ENCODE measurements at places on chromosomes 16 and 17.

DNA sequence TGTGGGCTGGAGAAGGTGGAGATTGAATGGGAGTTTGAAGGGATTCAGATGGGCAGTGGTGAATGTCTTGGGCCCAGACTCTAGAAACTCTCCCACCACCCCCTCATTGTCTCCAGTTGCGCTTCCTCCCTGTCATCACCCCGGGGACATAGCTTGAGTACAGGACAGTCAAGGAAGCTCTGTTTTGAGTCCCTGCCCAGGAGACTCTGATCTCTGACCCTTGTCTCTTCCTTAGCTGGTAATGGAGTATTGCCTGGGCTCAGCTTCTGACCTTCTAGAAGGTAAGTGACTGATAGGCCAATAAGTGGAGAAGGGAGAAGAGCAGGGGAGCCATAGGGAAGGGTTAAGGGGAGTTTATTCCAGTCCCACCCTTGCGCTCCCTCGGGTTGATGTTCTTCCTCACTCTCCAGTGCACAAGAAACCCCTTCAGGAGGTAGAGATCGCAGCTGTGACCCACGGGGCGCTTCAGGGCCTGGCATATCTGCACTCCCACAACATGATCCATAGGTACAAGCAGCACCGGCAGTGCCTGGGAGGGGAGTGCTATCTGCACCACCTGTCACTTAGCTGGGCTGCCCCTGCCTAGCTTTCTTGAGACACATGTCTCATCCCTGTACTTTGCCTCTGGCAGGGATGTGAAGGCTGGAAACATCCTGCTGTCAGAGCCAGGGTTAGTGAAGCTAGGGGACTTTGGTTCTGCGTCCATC is 5.0 kb downstream of the TAOK2 start:
- DNase-seq, result no peak

GRCh38 chr16:4767872-4768548 is 1.0 kb upstream of the ZNF500 start:
- DNase-seq, result peak; percentile 57

- DNase-seq, result peak; percentile 81
These were observed 85.7 kb downstream of the CDYL2 start for GRCh38 chr16:80718480-80719220.

- DNase-seq, result no peak
These were observed 23.5 kb downstream of the TADA2A start for GRCh38 chr17:37430051-37430627.

DNA sequence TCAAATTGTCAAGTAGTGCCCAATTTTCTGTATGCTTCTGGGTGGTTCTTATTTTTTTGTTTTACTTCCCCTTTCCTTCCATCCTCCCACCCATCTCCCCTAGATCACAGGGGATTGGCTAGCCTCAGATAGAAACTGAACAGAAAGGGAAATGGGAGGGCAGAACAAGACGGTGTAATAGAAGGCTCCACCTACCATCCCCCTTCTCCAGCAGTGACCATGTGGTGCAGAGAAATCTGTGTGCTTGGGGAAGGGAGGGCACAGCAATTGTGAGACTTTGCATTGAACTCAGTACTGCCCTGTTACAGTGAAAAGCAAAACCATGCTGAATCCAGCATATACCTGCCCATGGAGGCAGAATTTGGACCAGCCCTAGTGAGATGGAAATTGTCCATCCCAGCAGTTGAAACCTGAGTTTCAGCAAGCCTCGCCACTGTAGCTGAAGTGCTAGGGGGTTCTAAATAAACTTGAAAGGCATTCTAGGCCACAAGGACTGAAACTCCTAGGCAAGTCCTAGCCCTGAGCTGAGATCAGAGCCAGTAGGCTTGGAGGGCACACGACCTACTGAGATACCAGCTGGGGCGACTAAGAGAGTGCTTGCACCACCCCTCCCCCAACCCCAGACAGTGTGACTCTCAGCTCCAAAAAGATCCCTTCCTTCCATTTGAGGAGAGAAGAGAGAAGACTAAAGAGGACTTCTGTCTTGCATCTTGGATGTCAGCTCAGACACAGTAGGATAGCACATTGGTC is 5.2 kb downstream of the SLFN11 start:
- peak; percentile 26 for DNase-seq

GRCh38 chr17:40026816-40027613 is 11.8 kb downstream of the CSF3 start:
- peak; percentile 86 for DNase-seq

GRCh38 chr17:48310748-48311213 is 119.2 kb downstream of the SKAP1 start:
- DNase-seq, result no peak

DNA sequence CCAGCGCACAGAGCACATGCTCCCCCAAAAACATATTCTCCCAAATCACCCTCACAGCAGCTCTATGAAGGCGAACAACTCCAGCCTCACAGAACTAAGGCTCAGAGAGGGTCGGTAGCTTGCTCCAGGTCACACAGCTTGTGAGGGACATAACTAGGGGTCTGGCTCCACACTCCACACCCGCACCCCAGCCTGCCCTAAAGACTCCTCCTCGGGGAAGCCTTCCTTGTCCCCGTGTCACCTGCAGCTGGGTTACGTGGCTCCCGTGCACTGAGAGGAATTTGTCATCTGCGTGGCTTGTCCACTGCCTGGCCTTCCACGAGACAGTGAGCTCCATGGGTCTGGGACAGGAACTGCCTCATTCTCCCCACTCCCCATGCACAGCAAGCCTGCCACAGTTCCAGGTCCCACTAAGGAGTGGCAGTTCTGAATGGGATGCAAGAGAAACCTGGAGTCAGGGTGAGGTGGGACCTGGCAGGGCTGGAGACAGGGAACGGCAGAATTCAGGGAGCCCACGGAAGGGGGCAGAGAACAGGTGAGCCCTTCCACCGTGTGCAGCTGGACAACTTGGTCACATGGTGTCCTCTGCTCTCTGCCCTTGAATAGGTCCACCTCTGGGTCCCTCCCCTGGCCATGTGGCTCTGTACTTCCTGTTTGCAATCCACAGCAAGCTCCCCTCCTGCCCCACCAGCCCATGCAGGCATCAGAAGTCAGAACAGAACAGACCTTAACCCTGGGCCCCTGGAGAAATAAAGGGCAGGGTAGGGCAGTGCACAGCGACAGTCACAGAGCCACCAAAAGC is 27.4 kb downstream of the TNFRSF13B start:
- DNase-seq, result no peak

Data from cardiac fibroblast (primary cell).